ENCODE measurements at places on chromosomes 16 and 17.

DNA sequence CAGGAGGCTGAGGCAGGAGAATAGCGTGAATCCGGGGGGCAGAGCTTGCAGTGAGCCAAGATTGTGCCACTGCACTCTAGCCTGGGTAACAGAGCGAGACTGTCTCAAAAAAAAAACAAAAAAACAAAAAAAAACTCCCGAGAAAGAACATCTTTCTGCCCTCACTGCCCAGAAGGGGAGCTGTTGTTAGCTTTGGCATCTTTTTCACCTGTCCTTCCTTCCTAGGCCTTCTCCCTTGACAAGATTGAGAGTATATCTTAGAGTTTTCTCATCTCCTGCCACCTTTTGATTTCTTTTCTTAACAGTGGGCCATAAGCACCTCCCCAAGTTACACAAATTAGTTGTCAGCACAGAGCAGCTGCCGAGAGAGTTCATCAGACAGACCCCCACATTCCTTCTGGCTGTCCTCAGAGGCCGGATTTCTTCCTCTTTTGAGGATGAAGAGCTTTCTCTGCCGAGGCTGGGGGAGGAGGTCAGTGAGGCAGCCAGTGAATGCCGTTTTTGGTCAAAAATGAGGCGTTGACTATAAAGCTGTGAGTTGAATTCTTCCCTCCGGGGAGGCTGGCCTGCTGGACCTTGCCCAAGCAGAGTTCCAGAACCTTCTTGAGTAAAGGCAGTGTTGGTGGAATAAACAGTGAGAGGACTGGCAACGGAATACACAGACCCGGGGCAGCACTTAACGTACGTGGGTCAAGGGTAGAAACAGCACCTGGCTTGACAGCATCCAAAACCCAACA is 127.0 kb downstream of the ABCC6 start:
- no peak for DNase-seq

GRCh38 chr16:77647726-77648125 is 74.6 kb upstream of the NUDT7 start:
- DNase-seq: no peak

- no peak for DNase-seq
These were observed 18.5 kb downstream of the CRAMP1 start for GRCh38 chr16:1630450-1631213.

GRCh38 chr17:7019839-7020519 is 2.9 kb upstream of the BCL6B start:
- DNase-seq: no peak

GRCh38 chr17:69516911-69517310 is 102.4 kb downstream of the MAP2K6 start:
- no peak for DNase-seq

DNA sequence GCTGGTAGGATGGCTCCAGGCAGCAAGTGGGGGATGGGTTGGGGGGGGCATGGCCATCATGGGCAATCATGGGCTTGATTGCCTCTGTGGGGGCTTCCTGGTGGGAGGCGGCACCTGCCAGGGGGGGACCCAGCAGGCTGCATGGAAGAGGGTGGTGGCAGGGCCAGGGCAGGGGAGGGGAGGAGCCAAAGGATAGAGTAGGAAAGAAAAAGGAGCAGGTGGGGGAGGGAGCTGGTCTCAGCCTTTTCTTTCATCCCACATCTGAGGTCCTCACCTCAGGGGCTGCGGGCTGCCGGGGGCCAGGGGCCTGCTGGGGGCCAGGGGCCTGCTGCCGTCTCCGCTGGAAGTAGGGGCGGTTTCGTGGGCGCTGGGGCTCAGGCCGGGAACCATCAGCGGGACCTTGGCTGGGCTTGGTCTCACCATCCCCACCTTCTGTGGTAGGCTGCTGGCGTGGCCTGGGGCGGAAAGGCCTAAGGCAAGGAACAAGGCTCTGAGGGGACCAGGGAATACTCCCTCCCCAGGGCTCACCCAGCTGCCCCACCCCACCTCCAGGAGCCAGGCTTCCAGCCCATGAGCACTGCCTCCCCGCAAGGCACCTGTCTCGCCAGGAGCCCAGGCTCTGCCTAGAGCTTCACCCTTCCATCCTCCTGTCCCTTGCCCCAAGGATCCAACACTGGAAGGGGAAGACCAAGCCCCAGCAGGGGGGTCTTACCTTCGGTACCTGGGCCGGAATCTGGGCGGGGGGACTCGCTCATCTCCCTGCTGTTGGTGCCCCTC is 5.0 kb downstream of the YBX2 start:
- DNase-seq: no peak

- DNase-seq: no peak
These were observed 11.1 kb downstream of the NLRC5 start for GRCh38 chr16:57000271-57001025.

GRCh38 chr17:48484256-48484655 is 46.6 kb downstream of the HOXB1 start:
- DNase-seq: no peak

DNA sequence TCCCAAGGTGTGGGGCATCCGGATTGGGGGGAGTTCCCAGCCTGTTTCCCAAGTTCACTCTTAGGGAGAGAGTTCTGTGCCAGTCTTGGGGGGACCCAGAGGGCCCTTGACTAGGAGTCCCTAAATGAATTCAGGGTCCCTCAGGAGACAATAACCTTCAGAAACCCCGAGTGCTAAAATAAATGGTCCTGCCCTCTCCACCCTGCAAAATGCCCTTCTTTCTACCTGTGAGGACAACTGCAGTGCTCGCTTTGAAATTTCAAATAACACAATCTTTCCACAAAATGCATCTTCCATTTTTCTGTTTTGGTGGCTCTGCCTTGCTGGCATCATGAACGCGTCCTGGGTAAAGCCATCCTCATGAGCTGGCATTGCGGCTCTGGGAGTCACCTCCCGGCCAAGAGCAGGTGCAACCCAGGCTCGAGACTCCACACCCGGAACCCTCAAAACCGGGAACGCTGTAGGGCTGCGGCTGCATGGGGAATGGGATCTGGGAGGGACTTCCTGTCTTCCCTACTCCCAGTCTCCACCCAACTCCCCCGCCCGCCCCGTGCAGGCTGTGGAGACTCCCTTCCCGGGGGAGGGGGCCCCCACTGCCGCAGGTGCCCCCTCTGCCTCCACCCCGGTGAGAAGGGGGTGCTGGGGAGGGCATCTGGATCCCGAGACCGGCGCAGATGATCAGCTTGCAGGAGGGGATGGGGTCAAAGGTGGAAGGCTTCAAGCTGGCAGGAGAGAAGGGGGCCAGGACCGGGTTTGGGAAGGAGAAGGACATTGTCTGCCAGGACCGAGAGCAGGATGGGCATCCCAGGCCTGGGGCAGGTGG is at the start of gene ZNF205:
ZNF205 (plus strand) TSS at position 529 of the 823 bp plus-strand sequence. CDS start 845 bp downstream, outside the sequence.
- no peak for DNase-seq

DNA sequence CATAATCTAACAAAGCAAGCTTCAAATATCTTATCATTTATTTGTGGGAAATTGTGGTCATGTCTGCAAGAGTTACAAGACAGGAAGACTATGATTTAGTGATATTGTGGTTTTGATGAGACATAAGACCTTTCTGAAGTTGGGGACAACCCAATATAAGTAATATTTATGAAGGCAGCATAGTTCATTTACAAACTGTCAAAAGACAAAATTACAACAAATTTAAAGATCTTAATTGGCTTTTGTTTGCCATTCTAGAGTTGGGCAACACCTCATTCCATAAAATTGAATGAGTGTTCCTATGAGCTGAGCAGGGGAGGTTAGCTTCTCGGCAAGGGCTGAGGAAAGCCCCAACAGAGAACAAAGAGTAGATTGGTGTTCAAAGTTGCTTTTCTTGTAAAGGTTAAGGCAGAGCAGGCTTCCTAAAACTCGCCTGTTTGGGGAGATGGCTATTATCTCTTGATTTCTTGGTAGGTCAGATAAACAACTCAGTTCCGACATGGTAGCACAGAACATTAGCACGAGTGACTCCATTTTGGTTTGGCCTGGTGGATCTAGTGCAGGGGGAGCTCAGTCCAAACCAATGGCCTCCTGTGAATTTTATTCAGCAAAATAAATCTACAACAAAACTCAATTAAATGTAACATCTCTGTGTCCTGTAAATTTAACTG is 10.9 kb upstream of the MMD start:
- DNase-seq: no peak

- no peak for DNase-seq
These were observed 558 bp downstream of the B3GNT9 start for GRCh38 chr16:67150047-67150832.

DNA sequence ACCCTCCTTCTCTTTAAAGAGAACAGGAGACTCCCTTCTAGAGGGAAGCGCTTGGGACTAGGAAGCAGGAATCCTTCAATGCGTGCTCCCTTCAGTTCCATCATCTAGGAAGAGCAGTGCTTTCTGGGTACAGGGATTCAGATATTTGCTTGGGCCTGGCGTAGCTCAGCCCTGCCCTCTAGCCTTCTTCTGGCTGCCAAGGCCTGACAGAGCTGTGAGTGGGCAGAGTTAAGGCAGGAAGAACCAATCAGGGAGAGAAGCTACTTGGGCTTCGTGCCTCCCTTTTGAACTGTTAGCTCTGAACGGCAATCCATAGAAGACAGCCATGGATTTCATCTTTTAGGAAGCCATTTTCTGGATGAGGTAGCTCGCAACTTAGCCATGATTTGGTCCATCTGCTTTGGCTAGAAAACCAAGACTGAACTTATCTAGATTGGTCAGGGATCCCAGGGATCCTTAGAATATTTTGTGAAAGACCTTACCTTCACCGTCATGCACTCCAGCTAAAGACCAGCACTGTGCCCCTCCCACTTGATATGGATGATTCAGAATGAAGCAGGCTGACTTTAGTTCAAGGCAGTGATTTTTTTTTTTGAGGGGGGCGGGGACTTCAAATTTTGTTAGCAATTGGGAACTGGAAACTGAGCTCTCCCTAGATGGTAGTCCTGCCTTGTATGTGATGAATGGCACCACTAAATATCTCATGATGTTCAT is 2.5 kb upstream of the CORO6 start:
- DNase-seq: no peak

- no peak for DNase-seq
These were observed 1.8 kb upstream of the QPRT start for GRCh38 chr16:29676989-29677785.

GRCh38 chr16:85104821-85105391 is 7.4 kb downstream of the CIBAR2 start:
- DNase-seq: no peak

DNA sequence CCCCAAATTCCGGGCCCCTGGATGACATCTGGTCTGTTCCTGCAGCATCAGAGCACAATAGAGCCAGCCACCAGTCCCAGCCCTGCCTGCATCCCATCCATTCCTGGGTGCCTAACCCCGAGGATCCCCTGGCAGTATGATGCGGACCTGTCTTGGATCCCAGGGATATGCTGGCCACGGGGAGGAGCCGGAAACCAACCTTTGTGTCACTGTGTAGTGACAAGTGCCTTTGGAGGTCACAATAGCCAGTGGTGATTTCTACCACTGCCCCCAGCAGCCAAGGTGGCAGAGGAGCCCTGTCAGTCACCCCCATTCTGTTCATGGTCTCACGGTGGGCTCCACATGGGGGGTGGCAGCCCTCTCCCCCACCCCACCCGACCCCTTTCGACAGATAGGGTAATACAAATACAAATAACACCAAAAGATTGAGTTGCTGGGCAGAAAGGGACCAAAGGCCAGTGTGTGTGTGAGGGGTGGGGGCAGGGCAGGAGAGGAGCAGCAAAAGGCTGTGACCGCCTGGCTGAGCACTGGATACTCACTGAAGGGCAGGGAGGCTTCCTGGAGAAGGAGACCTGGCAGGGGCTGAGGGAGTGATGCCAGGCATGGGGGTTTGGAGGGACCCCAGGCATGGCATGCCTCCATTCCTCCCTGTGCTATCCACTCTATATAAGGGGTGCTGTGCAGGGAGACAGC is 29.0 kb upstream of the MEOX1 start:
- no peak for DNase-seq

- DNase-seq: no peak
These were observed 1.0 kb downstream of the RSPRY1 start for GRCh38 chr16:57186872-57187854.

DNA sequence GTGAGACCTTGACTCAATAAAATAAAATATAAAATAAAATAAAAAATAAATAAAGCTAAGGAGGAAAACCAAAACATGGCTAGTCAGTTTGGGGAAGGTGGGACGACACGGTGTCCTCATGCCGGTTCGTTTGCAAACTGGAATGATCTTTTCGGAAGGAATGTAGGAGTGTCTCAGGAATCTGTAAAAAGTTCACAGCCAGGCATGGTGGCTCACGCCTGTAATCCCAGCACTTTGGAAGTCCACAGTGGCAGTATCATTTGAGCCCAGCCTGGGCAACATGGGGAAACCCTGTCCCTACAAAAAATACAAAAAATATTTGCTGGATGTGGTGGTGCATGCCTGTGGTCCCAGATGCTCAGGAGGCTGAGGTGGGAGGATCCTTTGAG is 14.7 kb upstream of the RPTOR start:
- no peak for DNase-seq

DNA sequence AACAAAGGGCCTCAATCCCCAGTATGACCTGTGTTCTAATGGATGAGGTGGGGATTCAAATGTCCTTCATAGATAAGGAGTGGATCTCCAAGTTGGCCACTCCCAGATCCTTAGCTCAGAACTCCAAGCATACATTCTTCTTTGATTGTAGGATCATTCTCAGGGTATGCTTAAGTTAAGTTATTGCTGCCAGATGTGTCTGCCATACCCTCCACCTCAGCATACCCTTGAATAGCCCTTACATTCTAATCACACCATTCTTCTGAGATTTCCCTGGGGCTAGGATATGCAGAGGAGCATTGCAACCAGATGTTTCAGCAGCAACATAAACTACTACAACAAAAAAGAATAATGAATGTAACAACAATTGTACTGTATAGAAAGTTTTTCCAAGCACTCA is 1.6 kb upstream of the KRTAP2-4 start:
- DNase-seq: no peak

GRCh38 chr16:57473906-57474305 is 11.4 kb downstream of the POLR2C start:
- DNase-seq: no peak

- no peak for DNase-seq
These were observed 8.8 kb downstream of the ADAT1 start for GRCh38 chr16:75614066-75614897.

GRCh38 chr17:4487820-4488716 is 10.6 kb upstream of the SPNS2 start:
- DNase-seq: no peak

- no peak for DNase-seq
These were observed 7.2 kb upstream of the CD68 start for GRCh38 chr17:7572338-7572587.

DNA sequence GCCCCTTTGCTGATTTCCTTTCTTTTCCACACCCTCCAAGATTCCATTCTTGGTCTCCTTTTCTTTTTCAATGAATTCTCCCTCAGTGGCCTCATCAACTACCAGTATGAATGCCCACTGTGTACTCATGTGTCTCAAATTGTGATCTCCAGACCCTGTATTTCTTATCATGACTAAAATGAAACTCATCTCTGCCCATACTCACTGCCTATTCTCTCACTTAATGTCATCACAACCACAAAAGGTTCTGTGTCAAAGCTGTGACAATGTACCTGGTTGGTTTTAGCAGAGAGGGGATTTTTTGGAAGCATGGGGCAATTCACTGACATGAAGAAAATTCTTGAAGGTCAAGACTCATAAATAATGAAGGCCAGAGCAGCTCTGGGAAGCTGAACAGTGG is 11.5 kb upstream of the TBX4 start:
- DNase-seq: no peak

- no peak for DNase-seq
These were observed 176.4 kb upstream of the ZKSCAN2 start for GRCh38 chr16:25434064-25434463.

All from NCI-H2081 treated with DMSO at 0.1 percent for 48 hours (cell line).